ENCODE measurements at places on chromosomes 2 and 18. TPM values are rescaled to one million over a fixed set of nuclear protein-coding genes. Genes with fewer than 3 reads are reported as not detected.

The ESPNL gene
- total RNA-seq = 0.85 TPM

The CAPN13 gene
- not detected for total RNA-seq

The EGR4 gene
- total RNA-seq = not detected

The DHRS9 gene
- total RNA-seq = 0.21 TPM

The PSMD14 gene
- total RNA-seq = 176 TPM

The MYOM1 gene
- not detected for total RNA-seq

The CFAP65 gene
- total RNA-seq = not detected

GRCh38 chr2:161307676-161308075, 549 bp upstream of the PSMD14 start:
- DNase-seq = no peak

- DNase-seq = no peak
These were observed 667.5 kb upstream of the HS6ST1 start for GRCh38 chr2:128986026-128986715.

- DNase-seq = no peak
These were observed 61.0 kb upstream of the KCNJ3 start for GRCh38 chr2:154637456-154637855.

DNA sequence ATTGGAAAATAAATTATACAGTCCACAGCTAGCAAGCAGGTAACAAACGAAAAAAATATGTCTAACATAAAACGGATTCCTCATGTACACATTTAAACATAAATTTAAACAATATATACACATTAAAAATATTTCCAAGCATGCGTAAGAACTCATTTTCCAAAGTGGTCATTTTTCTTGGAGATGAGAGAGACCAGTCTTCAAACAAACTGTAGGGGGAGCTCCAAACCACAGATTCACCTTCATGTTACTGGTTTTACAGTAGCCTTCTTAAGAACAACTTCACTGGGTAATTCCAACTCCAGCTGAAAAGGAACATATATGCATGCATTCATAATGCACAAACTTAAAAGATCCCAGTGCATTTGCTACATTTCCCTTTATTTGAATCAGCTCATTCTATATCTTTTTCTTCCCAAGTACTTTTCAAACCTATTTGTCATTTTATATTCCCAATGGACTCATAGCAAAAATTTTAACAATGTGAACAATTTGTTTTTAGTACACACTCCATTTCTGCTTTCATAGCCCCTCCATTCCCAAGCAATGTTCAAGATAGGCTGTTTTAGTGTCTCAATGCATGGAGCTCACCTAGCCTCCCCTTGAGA, 4.7 kb upstream of the STAMBP start:
- peak; percentile 43 for DNase-seq

GRCh38 chr2:36659872-36660312, 36.6 kb upstream of the VIT start:
- DNase-seq = peak; percentile 37

DNA sequence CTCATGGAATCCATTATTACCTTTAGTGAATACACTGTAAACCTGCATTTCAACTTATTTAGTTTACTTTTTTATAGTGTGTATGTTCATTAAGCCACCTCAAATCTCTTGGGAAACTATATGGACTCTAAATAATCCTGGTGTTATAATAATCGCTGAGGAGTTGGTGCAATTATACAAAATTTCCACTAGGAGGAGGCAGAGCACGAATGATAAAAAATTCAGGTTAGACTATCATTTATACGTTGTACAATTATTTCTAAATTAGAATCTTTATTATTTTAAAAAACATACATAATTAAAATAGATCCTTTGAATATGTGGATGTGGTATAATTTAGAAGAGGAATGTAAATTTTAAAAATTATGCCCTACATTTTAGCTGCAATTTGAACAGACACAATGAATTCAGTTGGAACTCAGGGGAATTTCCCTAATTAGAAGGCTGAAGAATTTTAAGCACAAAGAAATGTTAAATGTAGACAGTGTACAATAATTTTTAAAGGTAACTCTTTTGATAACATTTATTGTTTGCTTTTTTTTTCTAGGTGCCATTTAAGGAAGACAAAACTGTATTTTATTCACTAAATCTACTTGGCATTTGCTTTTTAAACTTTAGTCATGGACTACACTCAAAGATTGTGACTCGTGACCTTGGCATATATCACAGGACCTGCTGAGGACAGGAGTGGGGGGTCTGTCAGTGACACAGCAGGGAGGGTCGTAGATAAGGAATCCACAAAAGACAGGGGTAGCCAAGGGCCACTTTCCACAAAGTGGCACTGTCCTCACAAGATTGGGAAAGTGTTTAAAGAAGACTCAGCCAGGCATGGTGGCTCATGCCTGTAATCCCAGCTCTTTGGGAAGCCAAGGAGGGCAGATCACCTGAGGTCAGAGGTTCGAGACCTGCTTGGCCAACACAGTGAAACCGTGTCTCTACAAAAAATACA, 45.5 kb downstream of the RAB12 start:
- peak; percentile 34 for DNase-seq

GRCh38 chr2:30190637-30191036, 40.7 kb upstream of the LBH start:
- DNase-seq = no peak

GRCh38 chr2:63723709-63724108, 118.0 kb upstream of the UGP2 start:
- no peak for DNase-seq

GRCh38 chr2:160388464-160389263, 104.9 kb downstream of the RBMS1 start:
- no peak for DNase-seq

DNA sequence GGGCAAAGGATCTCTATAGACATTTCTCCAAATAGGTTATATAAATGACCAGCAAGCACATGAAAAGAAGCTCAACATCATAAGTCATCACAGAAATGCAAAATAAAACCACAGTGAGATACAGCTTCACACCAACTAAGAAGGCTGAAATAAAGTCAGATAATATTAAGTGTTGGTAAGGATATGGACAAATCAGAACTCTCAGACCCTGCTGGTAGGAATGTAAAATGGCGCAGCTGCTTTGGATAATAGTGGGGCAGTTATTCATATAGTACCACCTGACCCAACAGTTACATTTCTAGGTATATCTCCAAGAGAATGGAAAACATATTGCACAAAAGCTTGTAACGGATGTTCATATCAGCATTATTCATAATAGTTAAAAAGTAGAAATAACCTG, 14.0 kb downstream of the EPB41L5 start:
- no peak for DNase-seq

DNA sequence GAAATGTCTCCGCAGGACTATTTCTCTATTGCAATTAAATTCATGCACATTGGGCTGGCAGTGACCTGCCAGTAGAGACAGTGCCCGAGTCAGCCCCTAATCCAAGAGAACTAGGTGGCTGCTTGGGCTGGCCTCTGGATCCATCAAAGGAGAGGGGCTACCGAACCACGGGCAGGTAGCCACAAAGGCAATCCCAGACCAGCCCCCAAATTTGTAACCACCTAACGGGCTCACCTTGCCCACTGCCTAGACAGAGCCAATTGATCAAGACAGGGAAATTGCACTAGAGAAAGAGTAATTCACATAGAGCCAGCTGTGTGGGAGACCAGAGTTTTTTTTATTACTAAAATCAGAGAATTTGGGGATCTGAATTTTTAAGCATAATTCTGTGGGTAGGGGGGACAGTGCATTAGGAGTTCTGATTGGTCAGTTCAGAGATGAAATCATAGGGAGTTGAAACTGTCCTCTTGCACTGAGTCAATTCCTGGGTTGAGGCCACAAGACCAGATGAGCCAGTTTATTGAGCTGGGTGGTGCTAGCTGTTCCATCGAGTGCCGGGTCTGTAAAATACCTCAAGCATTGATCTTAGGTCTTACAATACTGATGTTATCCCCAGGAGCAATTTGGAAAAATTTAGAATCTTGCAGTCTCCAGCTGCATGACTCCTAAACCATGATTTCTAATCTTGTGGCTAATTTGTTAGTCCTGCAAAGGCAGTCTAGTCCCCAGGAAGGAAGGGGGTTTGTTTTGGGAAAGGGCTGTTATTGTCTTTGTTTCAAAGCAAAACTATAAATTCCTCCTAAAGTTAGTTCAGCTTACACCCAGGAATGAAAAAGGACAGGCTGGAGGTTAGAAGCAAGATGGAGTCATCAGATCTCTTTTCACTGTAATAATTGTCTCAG, 260.4 kb upstream of the SP5 start:
- no peak for DNase-seq

DNA sequence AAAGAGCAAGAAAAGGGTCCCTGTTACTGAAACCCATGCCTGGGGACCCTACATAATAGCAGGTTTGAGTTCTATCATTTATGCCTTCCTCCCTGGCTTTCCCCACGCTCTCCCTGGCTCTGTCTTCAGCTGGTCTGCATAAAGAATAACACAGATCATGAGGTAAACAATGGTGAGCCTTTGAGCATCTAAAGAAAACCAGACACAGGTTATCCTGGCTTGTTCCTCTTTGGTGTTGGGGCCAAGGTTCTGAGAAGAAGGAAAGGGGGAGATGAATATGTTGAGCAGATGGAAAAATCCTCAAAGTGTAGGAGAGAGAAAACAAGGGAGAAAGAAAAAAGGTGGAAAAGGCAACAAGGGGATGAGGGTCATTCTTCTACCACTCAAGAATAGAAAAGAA, 127.3 kb downstream of the CABYR start:
- DNase-seq = no peak

DNA sequence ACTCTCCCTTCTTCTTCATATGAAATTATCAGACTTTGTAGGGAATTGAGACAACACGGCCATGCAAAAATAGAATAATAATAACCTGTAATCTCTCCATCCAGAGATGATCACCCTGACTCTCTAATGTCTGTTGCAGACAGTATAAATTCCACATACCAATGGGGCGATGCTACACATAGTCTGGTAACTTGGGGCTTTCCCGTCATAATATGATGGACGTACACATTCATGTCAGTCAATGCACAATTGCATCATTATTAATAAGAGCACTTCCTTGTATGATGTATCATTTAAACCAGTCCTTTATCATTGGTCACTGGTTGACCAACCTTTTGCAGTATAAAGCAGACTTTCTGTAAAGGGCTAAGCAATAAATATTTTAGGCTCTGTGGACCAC, 39.5 kb upstream of the SCLY start:
- no peak for DNase-seq

All from HT1080 (cell line).